ENCODE measurements at places on chromosomes 1 and 21.

- DNase-seq, result no peak
Measured at GRCh38 chr1:72366466-72366865, 84.1 kb upstream of the NEGR1 start.

DNA sequence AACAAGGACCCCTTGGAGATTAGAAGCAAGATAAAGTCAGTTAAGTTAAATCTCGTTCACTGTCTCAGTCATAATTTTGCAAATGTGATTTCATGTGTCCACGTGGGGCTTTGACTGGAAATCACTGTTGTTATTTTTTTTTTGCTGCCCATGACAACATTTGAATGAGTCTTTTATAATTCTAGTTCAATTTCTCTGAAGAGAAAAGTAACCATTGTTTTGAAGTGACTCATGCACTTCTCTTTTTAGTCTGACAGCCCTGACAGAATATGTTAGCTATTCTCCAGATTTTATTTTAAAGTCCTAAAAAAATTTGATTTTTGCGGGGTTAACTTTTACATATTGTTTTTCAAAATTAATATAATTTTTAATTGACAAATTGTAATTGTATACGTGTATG is 30.7 kb upstream of the NLRP3 start:
- DNase-seq, result no peak

DNA sequence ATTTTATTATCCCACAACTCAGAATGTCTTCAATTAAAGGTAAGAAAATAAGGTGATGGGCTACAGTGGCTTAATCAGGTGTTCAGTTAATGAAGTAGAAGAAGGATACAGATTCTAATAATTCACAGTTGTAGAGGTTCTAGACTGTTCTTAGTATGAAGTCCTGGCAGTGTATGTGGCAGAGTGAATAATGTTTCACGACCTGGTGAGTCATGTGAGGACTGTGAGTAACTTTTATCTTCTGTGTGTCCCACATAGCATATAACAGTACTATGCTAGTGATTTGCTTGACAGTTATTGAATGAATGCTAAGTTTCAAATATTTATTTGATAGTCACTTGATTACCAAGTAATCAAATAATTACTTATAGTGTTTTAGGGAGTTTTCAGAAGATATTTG is 20.0 kb downstream of the SLC16A4 start:
- no peak for DNase-seq

GRCh38 chr1:110328274-110328673 is 10.9 kb upstream of the RBM15 start:
- no peak for DNase-seq

- no peak for DNase-seq
Measured at GRCh38 chr1:223349241-223349640, 14.7 kb downstream of the SUSD4 start.

Measured in activated effector memory CD4-positive, alpha-beta T cell treated with anti-CD3 and anti-CD28 coated beads, Interleukin-2, amount 50 U/mL, for 16 hours (primary cell).